ENCODE measurements at places on chromosomes 2 and 18.

DNA sequence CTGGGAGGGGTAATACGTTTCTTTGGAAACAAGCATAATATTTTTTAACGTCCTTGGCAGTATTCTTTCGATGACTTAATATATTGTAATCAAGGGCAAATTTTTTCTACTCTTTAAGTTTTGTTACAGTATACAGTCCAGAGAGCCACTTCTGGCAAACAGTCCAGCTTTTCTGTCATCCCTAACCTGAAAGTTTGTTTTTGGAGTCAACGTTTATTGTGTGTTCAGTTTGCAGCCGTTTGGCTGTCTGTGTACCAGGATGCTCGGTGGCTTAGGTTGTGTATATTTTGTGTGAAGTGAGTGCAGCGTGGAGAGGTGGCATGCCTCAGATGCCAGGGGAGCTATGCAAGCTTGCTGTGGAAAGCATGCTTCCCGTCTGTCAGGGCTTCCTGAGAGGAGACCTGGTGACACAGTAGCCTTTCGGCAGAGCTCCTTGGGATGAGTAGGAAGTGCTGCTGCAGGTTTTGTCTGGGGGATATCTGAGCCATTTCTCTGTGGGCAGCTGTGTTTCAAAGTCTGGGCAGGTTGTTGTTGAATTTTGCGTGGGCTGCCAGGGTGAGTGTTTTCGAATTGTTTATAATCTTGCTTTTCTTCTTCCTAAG is 14.7 kb downstream of the MAP3K20 start:
- no peaks in the 10 kb centered on the region for H3K36me3 ChIP-seq
- H3K27ac ChIP-seq, result no peak overlapping the region
- DNase-seq, result no peak
- H3K27me3 ChIP-seq, result no peaks in the 10 kb centered on the region
- H3K4me1 ChIP-seq, result no peaks in the 10 kb centered on the region

- H3K27ac ChIP-seq, result no peak overlapping the region
- H3K4me3 ChIP-seq, result no peak overlapping the region
- H3K36me3 ChIP-seq, result no peaks in the 10 kb centered on the region
- DNase-seq, result no peak
- H3K4me1 ChIP-seq, result no peaks in the 10 kb centered on the region
- H3K27me3 ChIP-seq, result no peaks in the 10 kb centered on the region
These were observed 424.0 kb downstream of the RND3 start for GRCh38 chr2:150063432-150063889.

- H3K36me3 ChIP-seq, result no peaks in the 10 kb centered on the region
- H3K4me1 ChIP-seq, result no peaks in the 10 kb centered on the region
- no peak overlapping the region for H3K27ac ChIP-seq
- H3K27me3 ChIP-seq, result peaks cover 3% of the 10 kb centered on the region
- no peak overlapping the region for H3K4me3 ChIP-seq
These were observed 160.3 kb downstream of the SEPTIN10 start for GRCh38 chr2:109453371-109453995.

- no peak overlapping the region for H3K27ac ChIP-seq
- peaks cover 15% of the 10 kb centered on the region for H3K27me3 ChIP-seq
- no peaks in the 10 kb centered on the region for H3K4me1 ChIP-seq
- no peaks in the 10 kb centered on the region for H3K36me3 ChIP-seq
- no peak overlapping the region for H3K4me3 ChIP-seq
These were observed 39.7 kb downstream of the TMEM177 start for GRCh38 chr2:119718501-119719260.

- H3K4me1 ChIP-seq, result no peaks in the 10 kb centered on the region
- no peaks in the 10 kb centered on the region for H3K36me3 ChIP-seq
- no peak for DNase-seq
- H3K27me3 ChIP-seq, result no peaks in the 10 kb centered on the region
- no peak overlapping the region for H3K4me3 ChIP-seq
These were observed 228.0 kb downstream of the CYP26B1 start for GRCh38 chr2:71919708-71920107.

DNA sequence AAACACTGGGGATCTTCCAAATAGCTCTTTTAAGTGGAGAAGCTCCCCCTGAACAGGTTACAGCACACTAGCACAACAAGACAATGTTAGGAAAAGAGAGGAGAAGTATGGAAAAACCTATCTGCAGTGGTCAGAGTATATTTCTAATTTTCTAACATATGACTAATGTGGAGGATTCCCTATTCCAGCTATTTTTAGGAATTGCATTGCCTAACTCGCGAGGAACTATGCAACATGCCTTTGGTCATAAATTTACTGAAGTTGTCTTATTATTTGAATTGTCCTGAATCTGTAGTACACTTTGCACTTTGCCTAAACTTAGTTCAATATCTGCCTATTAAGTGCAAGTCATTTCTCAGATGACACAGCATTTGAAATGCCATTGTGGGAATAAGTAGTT is 381.4 kb downstream of the CCDC85A start:
- DNase-seq, result no peak
- no peaks in the 10 kb centered on the region for H3K4me1 ChIP-seq
- H3K36me3 ChIP-seq, result no peaks in the 10 kb centered on the region
- H3K27me3 ChIP-seq, result no peaks in the 10 kb centered on the region
- H3K4me3 ChIP-seq, result no peak overlapping the region

DNA sequence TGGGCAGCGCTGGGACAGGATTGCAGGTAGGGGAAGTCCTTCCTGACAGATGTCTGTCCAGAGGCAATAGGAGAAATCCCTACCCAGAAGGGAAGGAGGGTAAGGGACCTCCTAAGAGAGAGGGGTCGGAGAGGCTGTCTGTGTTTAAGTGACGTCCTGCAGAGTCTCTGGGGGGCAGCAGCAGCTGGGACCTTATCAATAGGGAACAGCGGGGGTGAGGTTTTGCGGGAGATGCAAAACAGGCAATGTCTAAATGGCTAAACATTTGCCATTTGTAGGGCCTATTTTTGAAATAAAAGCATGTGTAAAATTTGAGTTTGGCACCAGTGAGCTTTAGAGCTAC is 108.7 kb upstream of the HS6ST1 start:
- peaks cover 17% of the 10 kb centered on the region for H3K27me3 ChIP-seq
- H3K36me3 ChIP-seq, result no peaks in the 10 kb centered on the region
- no peak for DNase-seq
- H3K4me3 ChIP-seq, result no peak overlapping the region

DNA sequence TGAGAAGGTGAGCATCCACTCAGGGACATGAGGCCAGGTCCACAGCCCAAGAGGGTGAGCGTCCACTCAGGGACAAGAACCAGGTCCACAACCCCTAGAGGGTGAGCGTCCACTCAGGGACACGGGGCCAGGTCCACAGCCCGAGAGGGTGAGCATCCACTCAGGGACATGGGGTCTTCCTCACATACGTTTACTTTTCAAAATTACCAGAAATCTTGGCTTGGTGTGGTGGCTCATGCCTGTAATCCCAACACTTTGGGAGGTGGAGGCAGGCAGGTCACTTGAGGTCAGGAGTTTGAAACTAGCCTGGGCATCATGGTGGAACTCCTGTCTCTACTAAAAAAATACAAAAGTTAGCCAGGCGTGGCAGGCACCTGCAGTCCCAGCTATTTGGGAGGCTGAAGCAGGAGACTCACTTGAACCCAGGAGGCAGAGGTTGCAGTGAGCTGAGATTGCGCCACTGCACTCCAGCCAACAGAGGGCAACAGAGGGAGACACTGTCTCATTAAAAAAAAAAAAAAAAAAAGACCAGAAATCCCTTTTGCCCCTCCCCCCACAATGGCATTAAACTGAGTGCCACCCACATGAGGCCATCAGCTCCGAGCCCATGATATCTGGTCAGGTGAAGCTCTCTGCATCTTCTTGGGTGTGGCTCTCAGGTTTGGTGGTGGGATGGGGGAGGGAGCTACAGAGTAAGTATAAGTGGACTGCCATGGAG is 9.0 kb upstream of the MBP start:
- no peak overlapping the region for H3K4me3 ChIP-seq
- H3K27me3 ChIP-seq, result no peaks in the 10 kb centered on the region
- H3K36me3 ChIP-seq, result no peaks in the 10 kb centered on the region
- DNase-seq, result no peak
- H3K27ac ChIP-seq, result no peak overlapping the region

GRCh38 chr2:42996528-42996927 is 204.1 kb upstream of the HAAO start:
- no peak overlapping the region for H3K27ac ChIP-seq
- no peak for DNase-seq
- H3K4me1 ChIP-seq, result no peaks in the 10 kb centered on the region
- no peaks in the 10 kb centered on the region for H3K36me3 ChIP-seq
- no peaks in the 10 kb centered on the region for H3K27me3 ChIP-seq
